ENCODE measurements at places on chromosomes 2 and 18. TPM values are rescaled to one million over a fixed set of nuclear protein-coding genes. Genes with fewer than 3 reads are reported as not detected.

SLC39A6 gene
- 24.0 TPM for total RNA-seq

CNDP1 gene
- 0.59 TPM for total RNA-seq

IL1F10 gene
- total RNA-seq, result not detected

SMARCAL1 gene
- 24.7 TPM for total RNA-seq

ATP6V1B1 gene
- total RNA-seq, result not detected

SALL3 gene
- not detected for total RNA-seq

STON1 gene
- 15.8 TPM for total RNA-seq

VWC2L gene
- not detected for total RNA-seq

MLPH gene
- total RNA-seq, result 0.70 TPM

PLGLB1 gene
- 5.8 TPM for total RNA-seq

FKBP7 gene
- 4.5 TPM for total RNA-seq

MOB4 gene
- total RNA-seq, result 22.0 TPM

EN1 gene
- total RNA-seq, result not detected

CHRND gene
- not detected for total RNA-seq

SERPINB3 gene
- total RNA-seq, result not detected

REG3A gene
- total RNA-seq, result 6.0 TPM

ERICH2 gene
- not detected for total RNA-seq

NT5DC4 gene
- total RNA-seq, result 3.1 TPM

EVA1A gene
- 30.3 TPM for total RNA-seq

Measured in spleen (tissue), 13 donors.